Effector memory CD4-positive, alpha-beta T cell (primary cell): ENCODE measurements at places on chromosomes 13 and 19.

DNA sequence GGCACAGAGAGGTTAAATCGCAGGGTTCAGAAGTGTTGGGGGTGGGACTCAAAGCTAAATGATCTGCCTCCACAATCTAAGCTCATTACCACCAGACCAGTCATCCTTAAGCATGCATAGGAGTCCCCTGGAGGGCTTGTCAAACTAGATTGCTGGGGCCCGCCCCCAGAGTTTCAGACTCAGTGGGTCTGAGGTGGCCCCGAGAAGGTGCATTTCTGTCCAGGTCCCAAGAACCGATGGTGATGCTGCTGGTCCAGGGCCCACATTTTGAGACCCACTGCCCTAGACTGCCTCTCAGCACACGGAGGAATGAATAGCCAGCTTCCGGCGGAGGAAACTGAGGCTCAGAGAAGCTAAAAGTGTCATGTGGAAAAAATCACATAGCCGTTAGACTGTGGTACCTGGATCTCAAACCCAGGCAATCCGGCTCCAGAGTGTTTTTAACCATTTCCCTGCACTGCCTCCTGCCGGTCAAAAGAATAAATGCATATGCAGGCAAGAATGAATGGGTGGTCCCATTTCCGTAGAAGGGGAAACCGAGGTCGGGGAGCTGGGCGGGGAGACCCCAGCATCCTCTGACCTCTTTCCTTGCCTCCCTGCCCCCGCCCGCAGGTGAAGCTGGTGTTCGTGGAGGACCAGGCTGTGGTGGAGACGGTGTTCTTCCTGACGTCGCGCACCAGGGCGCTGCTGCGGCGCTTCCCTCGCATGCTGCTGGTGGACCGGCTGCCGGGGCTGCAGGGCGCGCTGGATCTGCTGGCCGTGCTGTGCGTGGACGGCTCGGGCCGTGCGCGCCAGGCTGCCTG, 23.8 kb downstream of the ZSWIM9 start:
- DNase-seq: no peak

DNA sequence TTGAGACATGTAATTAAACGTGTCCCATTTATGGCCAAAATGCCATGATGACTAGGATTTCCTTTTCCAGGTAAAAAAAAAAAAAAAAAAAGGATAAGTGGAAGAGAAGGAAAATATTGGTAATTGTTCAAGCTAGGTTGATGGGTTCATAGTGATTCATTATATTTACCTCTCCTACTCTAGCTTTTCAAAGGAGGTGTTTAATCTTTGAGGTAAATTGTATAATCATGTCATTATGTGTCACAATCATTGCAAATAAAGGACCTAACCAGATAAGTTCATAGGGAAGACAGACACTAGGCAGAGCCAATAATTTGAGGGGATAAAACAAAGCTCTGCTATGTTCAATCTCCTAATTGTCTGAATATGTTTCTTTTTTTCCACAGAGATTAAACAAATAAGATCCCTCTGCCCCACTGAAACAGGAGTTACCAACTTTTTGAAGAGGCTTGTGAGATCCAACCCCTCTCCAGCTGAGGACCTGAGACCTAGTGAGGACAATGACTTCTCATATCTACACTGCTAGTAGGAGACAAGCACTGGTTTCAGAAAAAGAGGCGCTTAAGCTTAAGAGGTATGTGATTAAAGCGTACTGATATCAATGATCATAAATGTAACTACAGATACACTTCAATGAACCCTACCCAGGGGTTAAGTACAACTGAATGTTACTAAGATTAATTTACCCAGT, 61.4 kb downstream of the USP12 start:
- no peak for DNase-seq

DNA sequence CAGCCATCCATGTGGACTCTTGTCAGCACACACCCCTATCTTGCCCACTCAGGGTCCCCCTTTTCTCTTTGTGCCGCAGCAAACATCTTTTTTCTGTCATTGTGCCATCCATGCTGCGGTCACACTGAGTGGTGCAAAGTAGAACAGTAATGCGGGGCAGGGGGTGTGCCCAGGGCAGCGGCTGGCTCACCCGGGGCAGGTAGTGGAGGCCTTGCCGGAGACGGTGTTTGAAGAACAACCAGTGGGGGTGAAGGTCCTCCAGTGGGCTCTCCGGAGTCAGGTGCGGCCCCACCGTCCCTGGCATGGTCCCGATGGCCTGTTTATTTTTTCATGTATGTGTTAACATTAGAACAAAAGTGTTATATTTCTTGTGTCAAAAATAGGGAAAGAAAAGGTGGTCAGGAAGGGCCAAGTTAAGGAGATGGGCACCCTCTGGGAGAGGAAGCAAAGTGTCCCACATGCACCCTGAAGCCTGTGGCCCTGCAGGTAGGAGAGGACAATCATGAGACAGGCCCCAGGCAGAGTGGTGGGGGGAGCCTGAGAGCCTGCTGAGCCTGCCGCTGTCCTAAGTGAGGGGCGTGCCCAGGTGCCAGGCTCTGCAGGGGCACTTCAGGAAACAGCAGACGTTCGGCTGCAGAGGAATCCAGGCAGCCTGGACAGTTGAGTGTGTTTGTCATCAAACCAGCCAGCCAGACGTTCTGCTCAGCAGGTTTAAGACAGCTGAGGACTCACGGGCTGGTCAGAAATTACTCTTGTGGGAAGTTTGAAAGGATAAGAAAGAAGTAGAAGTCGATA, 12.3 kb downstream of the TSSK6 start:
- no peak for DNase-seq

GRCh38 chr19:4376991-4377781, 23.2 kb downstream of the SH3GL1 start:
- DNase-seq: no peak

DNA sequence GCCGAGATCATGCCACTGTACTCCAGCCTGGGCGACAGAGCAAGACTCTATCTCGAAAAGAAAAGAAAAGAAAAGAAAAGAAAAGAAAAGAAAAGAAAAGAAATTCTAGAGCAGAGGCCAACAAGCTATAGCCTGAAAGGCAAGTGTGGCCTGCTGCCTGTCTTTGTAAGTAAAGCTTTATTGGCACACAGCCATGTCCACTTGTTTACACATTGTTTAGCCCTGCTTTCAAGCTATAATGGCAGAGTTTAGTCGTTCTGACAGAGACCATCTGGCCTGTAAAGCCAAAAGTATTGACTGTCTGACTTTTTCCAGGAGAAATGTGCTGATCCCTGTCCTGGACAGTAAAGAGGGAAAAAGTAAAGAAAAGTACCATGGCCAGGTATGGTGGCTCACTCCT, 18.3 kb downstream of the NWD1 start:
- no peak for DNase-seq

- no peak for DNase-seq
These were observed 1579.8 kb downstream of the PCDH9 start for GRCh38 chr13:65650321-65650720.

DNA sequence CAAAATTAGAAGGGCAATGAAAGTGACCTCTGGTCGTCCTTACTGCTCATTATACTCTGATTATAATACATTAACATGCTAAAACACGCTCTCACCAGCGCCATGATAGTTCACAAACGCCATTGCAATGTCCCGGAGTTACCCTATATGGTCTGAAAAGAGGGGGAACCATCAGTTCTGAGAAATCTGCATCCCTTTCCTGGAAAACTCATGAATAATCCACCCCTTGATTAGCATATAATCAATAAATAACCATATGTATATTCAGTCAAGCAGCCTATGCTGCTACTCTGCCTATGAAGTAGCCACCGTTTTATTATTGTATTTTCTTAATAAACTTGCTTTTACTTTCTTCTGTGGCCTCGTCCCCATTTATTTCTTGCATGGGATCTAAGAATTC, 24.6 kb upstream of the SLITRK6 start:
- no peak for DNase-seq
